Stimulated activated CD8-positive, alpha-beta memory T cell treated with anti-CD3 and anti-CD28 coated beads, Interleukin-7, amount 100 ng/mL, for 24 hours (primary cell): ENCODE measurements at places on chromosomes 12 and 14.

DNA sequence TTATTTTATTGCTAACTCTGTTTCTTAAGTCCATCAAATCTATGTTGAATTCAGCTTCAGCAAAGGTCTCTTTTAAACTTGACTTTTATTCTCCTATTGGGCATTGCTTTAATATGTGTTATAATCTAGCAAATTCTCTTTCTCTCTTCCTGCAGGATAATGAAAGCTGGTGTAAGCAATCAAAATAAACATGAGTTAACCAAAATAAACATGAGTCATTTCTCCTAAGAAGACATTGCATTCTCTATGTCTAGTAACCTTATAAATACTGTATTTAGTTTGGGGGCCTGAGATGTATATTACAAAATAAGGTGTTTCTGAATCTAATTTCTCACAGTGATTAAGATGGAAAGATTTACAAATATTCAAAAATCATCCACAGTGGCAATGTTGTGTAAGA lies 739.1 kb upstream of the ATXN7L3B start:
- DNase-seq, result no peak

GRCh38 chr14:52338051-52338681 lies 24.1 kb downstream of the PTGER2 start:
- DNase-seq, result no peak

GRCh38 chr14:32070282-32070681 lies 6.8 kb upstream of the ARHGAP5 start:
- no peak for DNase-seq

DNA sequence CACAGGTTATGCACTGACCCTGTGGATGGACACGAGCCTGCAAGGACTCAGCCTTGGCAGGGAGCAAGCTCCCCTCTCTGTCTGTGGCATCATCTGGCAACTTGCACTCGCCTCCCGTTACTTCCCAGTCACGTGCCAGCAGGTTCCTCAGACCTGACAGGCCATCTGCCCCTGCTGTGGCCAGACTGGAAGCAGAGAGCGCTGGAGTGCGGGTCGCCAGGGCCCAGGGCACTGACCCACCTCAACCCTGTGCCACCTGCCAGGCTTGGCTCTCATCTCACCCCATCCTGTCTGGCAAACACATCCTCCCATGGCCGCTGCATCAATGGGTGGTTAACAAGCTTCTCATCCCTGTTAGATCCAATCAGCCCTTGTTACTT lies 28.4 kb downstream of the SLC6A12 start:
- no peak for DNase-seq

- DNase-seq, result no peak
Observed at GRCh38 chr14:20723488-20723887, 22.2 kb upstream of the EDDM3A start.

DNA sequence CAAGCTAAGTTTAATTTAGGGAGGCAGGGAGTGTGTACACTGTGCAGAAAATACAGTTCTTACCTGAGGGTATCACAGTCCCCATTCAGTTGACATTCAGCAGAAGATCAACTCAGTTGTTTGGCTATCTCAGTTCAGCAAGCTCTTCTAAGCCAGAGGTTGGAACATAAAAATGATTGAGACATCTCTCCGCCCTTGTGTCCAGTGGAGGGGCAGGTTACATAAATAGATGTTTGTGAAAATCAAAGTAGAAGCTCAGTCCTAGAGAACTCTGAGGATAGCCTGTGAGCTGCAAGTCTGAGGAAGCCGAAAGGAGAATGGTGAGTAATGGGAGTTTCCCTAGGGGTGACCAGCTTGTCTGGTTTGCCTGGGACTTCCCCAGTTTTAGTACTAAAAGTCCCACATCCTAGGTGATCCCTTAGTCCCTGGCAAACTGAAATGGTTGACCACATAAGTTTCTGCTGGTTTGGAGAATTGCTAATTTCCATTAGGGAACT lies 251.4 kb upstream of the ATP2B1 start:
- no peak for DNase-seq

DNA sequence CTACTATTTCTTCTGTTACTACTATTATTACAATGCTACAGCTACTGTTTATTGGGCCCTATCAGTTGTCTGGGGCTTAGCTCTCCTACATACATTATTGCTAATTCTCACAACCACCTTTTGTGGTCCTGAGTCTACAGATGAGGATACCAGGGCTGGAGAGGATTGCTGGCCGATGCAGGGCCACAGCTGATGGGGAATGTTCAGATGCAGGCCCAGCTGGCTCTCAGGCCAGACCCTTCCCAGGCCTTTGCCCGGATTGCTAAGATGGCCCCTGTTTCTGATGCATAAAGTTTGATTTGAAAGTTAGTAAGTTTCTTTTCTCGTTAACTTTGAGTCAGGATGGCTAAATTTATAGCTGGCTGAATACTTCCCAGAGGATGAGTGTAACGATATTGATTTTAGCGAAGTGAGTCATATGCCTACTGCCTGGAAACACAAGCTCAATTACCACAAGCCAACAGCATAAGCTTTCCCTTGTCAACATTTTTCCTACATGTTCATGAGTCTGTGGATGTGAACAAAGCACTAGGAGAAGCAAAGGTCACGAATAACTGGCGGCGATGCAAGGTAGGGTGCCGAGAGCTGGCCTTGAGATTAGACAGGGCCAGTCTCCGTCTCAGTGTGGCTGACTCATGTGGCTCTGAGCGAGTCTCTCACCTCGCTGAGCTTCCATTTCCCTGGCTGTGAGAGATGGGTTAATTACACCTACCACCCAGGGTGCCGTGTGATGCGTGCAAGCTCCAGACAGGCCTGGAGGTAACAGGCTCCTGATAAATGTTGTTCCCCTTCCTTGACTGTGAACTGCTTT lies 111.0 kb downstream of the BEGAIN start:
- no peak for DNase-seq

DNA sequence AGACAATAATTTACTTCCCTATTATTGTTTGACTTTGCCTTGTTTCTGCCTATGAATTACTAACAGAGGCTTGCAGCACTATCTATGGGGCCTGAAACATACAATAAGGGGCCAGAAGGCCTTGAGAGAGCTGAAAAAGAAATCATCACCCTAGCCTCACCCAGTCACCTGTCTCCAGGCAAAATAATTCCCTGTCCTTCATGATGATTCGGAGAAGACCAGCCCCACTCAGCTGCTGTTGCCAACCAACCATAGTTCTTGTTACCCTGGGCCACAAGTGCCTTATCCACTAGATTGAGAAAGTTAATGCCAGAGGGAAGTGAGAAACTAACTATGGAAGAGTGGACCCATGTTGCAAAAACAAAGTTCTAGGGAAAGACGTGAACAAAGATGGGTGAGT lies 97.1 kb downstream of the ARF6 start:
- DNase-seq, result no peak

GRCh38 chr14:77485256-77485655 lies 13.4 kb downstream of the ISM2 start:
- DNase-seq, result no peak
